Stromal cell of bone marrow (primary cell): ENCODE measurements at places on chromosomes 6 and 20.

- no peak for DNase-seq
Measured at GRCh38 chr20:12722091-12722490, 286.7 kb upstream of the SPTLC3 start.

GRCh38 chr6:18214003-18214402 is 50.3 kb downstream of the DEK start:
- DNase-seq: no peak

DNA sequence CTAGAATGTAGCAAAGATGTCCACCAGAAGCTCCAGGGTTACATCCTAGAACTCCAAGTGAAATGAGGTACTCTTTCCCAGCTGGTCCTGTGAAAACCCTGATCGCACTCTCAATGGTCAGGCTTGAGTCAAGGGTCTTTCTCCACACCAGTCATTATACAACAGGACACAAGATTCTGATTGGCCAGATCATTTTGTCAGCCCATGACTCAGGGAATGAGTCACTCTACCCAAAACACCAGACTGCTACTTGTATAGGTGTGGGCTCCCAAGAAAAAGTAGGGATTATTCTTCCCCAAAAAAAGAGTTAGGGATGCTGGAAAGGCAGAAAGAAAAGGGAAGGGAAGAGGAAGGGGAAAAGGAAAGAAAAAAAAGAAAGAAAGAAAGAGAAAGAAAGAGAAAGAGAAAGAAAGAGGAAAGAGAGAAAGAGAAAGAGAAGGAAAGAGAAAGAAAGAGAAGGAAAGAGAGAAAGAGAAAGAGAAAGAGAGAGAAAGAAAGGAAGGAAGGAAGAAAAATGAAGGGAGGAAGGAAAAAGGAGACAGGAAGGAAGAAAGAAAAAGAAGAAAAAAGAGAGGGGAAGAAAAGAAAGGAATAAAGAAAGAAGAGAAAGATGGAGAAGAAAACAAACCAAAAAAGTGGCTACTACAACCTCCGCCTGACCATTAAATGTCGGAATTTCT is 30.5 kb downstream of the ANKEF1 start:
- peak; percentile 25 for DNase-seq

GRCh38 chr6:88866856-88867255 is 96.6 kb downstream of the RNGTT start:
- no peak for DNase-seq

DNA sequence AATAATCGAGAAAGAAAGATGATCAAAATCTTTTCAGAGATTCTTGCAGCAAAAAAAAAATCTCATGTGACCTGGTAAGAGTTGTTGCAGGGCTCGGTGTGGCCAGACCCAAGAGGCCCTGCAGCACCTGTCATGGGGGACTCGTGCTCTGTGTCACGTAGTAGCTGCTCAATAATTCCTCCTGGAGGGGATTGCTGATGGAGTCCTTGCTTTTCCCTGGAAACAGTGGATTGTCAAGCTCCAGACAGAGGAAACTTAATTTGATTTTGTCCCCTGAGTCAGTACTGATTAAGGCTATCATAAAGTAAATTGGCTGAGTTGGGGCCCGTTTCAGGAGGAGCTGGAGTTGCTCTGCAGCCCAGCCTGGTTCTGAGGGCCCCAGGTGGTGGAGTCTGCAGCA is 125.2 kb downstream of the EDN3 start:
- no peak for DNase-seq

GRCh38 chr20:61514396-61514795 is 262.3 kb downstream of the CDH4 start:
- DNase-seq: no peak

- DNase-seq: peak; percentile 30
Measured at GRCh38 chr6:71486461-71486860, 197.8 kb downstream of the OGFRL1 start.

- peak; percentile 42 for DNase-seq
Measured at GRCh38 chr6:106380407-106380806, 19.9 kb downstream of the CRYBG1 start.

GRCh38 chr20:52481443-52481842 is 289.9 kb upstream of the ZFP64 start:
- no peak for DNase-seq

- DNase-seq: no peak
Measured at GRCh38 chr20:48075591-48076174, 290.4 kb upstream of the SULF2 start.

GRCh38 chr20:4036351-4036750 is 21.0 kb upstream of the RNF24 start:
- no peak for DNase-seq

DNA sequence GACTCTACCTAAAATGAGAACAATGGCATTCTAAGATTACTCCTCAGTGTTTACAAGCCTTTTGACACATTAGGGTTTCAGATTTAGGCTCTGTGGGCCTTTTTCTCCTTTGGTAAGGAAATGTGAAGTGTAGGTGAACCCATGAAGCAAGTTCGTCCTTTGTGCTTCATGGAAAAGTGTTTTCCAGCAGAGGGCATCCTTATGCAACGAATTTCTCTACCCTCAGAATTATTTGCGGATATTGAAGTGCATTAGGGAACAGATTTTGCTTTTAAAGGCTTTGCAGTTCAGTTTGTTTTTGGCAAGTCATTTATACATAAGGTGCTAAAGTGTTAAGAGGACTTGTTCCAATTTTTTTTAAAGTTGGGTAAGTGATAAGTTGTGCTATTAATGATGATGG is 55.7 kb upstream of the FERMT1 start:
- DNase-seq: peak; percentile 28

GRCh38 chr6:163489584-163489983 is 75.1 kb downstream of the QKI start:
- peak; percentile 2 for DNase-seq

GRCh38 chr20:46206025-46206424 is 87.9 kb downstream of the CD40 start:
- peak; percentile 61 for DNase-seq

DNA sequence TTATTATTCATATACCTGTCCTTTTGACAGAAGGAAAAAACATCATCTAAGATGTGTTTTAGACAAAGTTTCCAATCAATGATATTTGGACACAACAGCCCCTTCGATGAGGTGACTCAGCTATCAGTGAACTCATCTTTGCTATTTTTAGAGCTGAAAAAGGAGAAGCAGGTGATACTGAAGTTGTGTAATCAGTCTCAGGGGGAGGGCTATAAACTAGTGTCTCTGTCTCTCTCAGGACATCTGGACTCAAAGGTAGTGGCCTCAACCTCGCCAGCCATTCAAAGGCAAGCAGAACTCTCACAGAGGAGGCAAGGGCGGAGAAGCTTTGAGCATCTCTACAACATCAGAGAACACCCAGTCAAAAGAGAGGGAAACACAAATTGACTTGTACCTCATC is 135.4 kb downstream of the BFSP1 start:
- no peak for DNase-seq

GRCh38 chr20:58818586-58819285 is 32.0 kb downstream of the GNAS-AS1 start:
- no peak for DNase-seq

- no peak for DNase-seq
Measured at GRCh38 chr6:94751641-94752329, 825.5 kb upstream of the MANEA start.
